ENCODE measurements at places on chromosomes 2 and 18. TPM values are rescaled to one million over a fixed set of nuclear protein-coding genes. Genes with fewer than 3 reads are reported as not detected.

Gene FAM210A
- total RNA-seq, result 62.1 TPM

Gene UGT1A3
- not detected for total RNA-seq

Gene SKA1
- 0.65 TPM for total RNA-seq

Gene SCN3A
- total RNA-seq, result 0.89 TPM

Gene CYS1
- 3.6 TPM for total RNA-seq

Gene LYG2
- total RNA-seq, result not detected

Gene MIB1
- total RNA-seq, result 16.5 TPM

Gene TEX44
- not detected for total RNA-seq

Gene STARD6
- total RNA-seq, result not detected

Gene TNFAIP6
- total RNA-seq, result 2.8 TPM

Gene SULT1C2
- total RNA-seq, result 0.48 TPM

Gene ABCG8
- 0.11 TPM for total RNA-seq

Gene NAGK
- total RNA-seq, result 45.1 TPM

Gene DSG4
- total RNA-seq, result not detected

Gene HNRNPLL
- total RNA-seq, result 28.3 TPM

Gene RUFY4
- total RNA-seq, result not detected

Gene TRIB2
- total RNA-seq, result 32.1 TPM

Gene ADAM23
- 58.9 TPM for total RNA-seq

Gene NBAS
- total RNA-seq, result 60.7 TPM

Gene STAT4
- 0.70 TPM for total RNA-seq

Gene PROM2
- total RNA-seq, result 0.54 TPM

Gene HOXD12
- total RNA-seq, result not detected

Gene FBLN7
- total RNA-seq, result 0.38 TPM

Gene SNORC
- total RNA-seq, result 0.70 TPM

Gene ASXL3
- total RNA-seq, result 3.6 TPM

Gene DAPL1
- total RNA-seq, result not detected

Gene CYTIP
- total RNA-seq, result 1.1 TPM

Gene DUSP2
- 1.5 TPM for total RNA-seq

Gene NYAP2
- total RNA-seq, result not detected

Gene GDF7
- total RNA-seq, result 0.38 TPM

Gene MARCHF4
- total RNA-seq, result not detected

Gene PFN4
- 0.46 TPM for total RNA-seq

Gene CREG2
- not detected for total RNA-seq

Gene RNF103
- 51.7 TPM for total RNA-seq

Gene RAB6C
- 0.22 TPM for total RNA-seq

Gene CAVIN2
- 104 TPM for total RNA-seq

Gene MC5R
- not detected for total RNA-seq

Gene FASTKD1
- total RNA-seq, result 111 TPM

Gene DCDC2C
- not detected for total RNA-seq

Gene PMAIP1
- total RNA-seq, result not detected

Gene LOXHD1
- 0.62 TPM for total RNA-seq

Gene GPR75
- 0.86 TPM for total RNA-seq

Gene TCF4
- 59.5 TPM for total RNA-seq

Gene PTPRN
- total RNA-seq, result not detected

Gene GPR45
- not detected for total RNA-seq
